ENCODE measurements at places on chromosomes 5 and 9. TPM values are rescaled to one million over a fixed set of nuclear protein-coding genes. Genes with fewer than 3 reads are reported as not detected.
A peak's percentile ranks its signal among the peaks of the same experiment; 100 is the strongest.

- peaks cover 40% of the 10 kb centered on the region for H3K4me1 ChIP-seq
- peak; percentile 73 for DNase-seq
- no peaks in the 10 kb centered on the region for H3K36me3 ChIP-seq
- no peak overlapping the region for H3K4me3 ChIP-seq
These were observed 127.8 kb downstream of the KCNIP1 start for GRCh38 chr5:170631466-170632195.

- H3K27ac ChIP-seq, result no peak overlapping the region
- no peaks in the 10 kb centered on the region for H3K36me3 ChIP-seq
- no peaks in the 10 kb centered on the region for H3K27me3 ChIP-seq
- DNase-seq, result no peak
These were observed 362.7 kb upstream of the PTGER4 start for GRCh38 chr5:40317023-40317422.

DNA sequence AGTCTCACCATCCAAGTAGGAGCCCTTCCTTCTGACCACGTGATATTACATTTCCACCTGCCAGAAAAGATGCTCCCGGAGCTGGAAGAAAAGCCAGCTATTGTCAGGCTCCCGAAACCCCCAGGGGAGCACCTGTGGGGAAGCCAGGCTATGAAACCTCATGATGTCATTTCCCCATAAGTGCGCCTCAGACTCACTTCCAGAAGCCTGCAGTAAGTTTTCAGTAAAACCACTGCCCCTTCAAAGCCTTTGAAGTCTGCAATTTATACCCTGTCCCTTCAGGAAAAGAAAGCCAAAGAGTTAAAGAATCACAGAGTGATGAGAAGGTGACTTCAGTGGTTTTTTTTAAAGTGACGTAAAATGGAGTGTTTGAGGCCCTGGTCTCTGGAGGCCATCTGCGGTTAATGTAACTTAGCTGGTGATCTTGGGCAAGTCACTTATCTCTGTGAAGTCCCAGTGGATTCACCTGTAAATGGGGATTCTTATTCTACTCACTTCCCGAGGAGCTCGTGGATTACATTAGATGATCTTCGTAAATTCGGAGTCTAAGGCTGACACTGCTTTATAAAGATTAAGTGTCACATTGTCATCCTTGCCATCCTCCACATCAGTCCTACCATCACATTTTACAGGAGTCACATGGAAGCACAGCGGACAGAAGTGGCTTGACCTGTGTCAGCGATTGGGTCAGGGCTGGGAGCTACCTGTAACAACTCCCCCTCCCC lies 2.6 kb upstream of the SEMA6A start:
- no peak overlapping the region for H3K27ac ChIP-seq
- peaks cover 44% of the 10 kb centered on the region for H3K4me1 ChIP-seq
- no peak for DNase-seq
- no peaks in the 10 kb centered on the region for H3K36me3 ChIP-seq
- H3K4me3 ChIP-seq, result no peak overlapping the region

DNA sequence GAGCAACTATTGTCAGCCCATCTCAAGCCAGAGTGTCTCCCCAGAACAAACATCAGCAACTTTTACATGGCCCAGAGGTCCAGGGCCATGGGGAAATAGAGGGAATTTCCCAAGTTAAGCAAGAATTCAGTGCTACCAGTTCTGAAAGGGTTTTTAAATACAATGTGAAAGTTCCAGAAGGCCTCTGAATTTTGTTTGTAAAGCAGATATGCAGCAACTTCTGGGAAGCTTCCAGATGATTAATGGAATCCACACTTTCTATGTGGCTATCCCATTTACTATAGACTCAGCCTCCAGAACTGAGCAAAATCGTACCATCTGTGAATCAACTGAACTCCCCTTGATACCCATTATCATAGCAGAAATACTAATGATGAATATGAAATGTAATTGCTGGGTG lies 93.8 kb downstream of the FEM1C start:
- no peak for DNase-seq
- no peak overlapping the region for H3K4me3 ChIP-seq
- no peaks in the 10 kb centered on the region for H3K36me3 ChIP-seq
- no peaks in the 10 kb centered on the region for H3K27me3 ChIP-seq

DNA sequence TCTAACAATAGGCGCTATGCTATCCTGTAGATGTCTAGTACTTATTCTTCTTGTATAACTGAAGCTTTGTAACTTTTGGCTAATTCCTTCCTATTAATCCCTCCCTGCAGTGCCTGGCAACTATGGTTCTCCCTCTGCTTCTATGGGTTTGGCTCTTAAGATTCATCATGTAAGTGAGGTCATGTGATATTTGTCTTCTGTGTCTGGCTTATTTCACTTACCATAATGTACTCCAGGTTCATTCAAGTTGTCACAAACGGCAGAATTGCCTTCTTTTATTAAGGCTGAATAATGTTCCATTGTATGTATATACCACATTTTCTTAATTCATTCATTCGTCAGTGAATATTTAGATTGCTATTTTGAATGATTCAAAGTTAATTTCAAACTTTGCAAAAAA lies 149.9 kb upstream of the GAS1 start:
- no peaks in the 10 kb centered on the region for H3K27me3 ChIP-seq
- no peak for DNase-seq
- H3K36me3 ChIP-seq, result no peaks in the 10 kb centered on the region

DNA sequence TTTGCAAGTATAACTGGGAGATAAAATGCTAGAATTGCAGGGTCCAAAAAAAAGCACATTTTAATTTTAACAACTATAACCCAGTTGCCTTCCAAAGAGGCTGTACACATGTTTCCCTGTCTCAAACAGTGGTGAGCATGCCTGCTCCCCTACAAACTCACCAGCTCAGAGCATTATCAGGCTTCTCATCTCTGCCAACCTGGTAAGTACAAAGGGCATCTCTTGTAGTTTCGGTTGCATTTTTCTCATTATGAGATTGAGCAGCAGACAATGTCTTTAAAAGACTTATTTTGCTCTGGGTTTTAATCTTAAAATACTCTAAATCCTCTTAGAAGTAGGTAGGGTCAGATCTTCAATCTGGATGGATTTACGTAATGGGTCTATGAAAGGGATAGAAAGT lies 107.1 kb upstream of the MSX2 start:
- H3K27ac ChIP-seq, result no peak overlapping the region
- no peak overlapping the region for H3K4me3 ChIP-seq
- no peaks in the 10 kb centered on the region for H3K4me1 ChIP-seq

DNA sequence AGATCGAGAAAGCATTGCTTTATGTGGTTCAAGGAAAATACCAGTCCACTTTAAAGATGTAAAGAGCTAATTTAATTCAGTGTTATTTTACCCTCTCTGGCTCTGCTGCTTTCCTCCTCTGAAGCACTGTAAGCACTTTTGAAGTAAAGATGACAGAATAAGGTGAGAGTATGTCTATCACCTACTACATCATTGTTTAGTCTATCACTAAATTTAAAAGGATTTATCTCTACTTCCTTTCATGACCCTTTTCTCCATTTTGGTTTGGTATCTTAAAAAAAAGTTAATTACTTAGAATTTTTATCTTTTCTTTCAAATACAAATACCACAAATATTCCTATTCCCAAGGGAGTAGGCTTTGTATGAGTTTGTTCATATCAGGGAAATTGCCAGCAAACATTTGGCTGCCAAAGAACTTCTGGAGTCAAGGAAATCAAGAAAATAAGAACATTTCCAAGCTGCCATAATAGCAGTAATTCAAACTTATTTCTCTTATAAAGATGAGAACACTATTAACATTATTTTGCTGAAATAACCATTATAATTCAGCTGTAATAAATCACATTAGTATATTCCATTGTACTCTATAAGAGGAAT lies 77.8 kb downstream of the SLC38A9 start:
- peaks cover 27% of the 10 kb centered on the region for H3K4me1 ChIP-seq
- no peak overlapping the region for H3K4me3 ChIP-seq
- H3K27ac ChIP-seq, result peak overlapping the region; percentile 47
- no peaks in the 10 kb centered on the region for H3K27me3 ChIP-seq

DNA sequence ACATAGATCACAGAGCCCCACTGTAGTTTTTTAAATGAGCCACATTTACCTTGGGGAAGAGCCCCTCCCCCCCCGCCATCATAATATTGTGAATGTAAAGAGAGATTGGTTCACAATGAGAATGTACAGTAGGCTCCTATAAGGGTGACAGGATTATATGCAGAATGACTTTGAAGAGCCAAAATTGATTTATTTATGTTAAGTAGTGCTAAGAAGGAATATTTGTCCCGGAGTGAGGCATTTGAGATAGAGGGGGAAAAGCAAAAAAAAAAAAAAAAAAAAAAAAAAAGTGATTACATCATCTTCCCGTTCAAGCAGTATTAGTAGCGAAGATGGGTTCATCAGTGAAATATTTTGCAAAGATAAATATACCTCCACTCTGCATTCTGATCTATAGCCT lies 73.9 kb downstream of the PIK3R1 start:
- peak overlapping the region; percentile 52 for H3K4me3 ChIP-seq
- peak overlapping the region; percentile 85 for H3K27ac ChIP-seq
- H3K36me3 ChIP-seq, result peaks cover 17% of the 10 kb centered on the region
- DNase-seq, result no peak

Gene OR1J2
- not detected for total RNA-seq

Gene SOHLH1
- total RNA-seq, result not detected

Measured in spleen (tissue), 13 donors.